ENCODE measurements at places on chromosomes 4 and X.

DNA sequence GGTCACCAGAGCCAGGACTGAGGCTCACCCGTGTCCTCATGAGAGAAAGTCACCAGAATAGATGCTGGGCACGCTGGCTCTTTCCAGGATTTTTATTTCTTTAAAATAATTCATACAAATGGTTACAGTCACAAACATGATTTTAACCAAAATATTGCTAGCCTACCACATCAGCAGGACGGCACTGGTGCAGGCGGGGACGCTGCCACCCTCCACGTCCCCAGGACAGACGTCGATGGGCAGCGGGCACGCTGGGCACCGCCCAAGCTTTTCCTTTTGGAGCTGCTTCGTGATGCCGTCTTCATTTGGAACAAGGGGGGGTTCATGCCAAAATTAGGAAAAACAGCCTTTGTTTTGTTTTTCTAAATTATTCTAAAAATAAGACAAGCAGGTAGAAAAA is 37.6 kb downstream of the CTBP1 start:
- DNase-seq, result no peak
- no peak overlapping the region for H3K27ac ChIP-seq
- no peaks in the 10 kb centered on the region for H3K27me3 ChIP-seq
- H3K4me1 ChIP-seq, result no peaks in the 10 kb centered on the region
- H3K36me3 ChIP-seq, result peaks cover 48% of the 10 kb centered on the region

DNA sequence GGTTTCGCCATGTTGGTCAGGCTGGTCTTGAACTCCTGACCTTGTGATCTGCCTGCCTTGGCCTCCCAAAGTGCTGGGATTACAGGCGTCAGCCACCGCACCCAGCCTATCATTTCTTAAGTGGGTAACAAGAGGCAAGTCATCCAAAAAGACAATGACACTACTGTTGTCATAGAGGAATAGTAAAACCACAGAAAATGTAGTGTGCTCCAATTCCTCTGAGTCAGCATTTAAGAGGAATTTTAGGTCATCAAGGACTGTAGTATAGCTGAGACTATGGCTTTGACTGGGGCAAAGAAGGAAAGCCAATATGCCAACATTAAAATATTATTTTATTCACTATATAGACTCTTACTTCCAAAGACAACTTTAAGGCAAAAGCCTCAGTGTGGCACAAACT is 48.4 kb downstream of the ATP8A1 start:
- no peak overlapping the region for H3K4me3 ChIP-seq
- H3K36me3 ChIP-seq, result no peaks in the 10 kb centered on the region
- no peaks in the 10 kb centered on the region for H3K27me3 ChIP-seq
- no peak overlapping the region for H3K27ac ChIP-seq

GRCh38 chr4:8101213-8102075 is 57.2 kb downstream of the ABLIM2 start:
- no peak for DNase-seq
- H3K36me3 ChIP-seq, result no peaks in the 10 kb centered on the region

DNA sequence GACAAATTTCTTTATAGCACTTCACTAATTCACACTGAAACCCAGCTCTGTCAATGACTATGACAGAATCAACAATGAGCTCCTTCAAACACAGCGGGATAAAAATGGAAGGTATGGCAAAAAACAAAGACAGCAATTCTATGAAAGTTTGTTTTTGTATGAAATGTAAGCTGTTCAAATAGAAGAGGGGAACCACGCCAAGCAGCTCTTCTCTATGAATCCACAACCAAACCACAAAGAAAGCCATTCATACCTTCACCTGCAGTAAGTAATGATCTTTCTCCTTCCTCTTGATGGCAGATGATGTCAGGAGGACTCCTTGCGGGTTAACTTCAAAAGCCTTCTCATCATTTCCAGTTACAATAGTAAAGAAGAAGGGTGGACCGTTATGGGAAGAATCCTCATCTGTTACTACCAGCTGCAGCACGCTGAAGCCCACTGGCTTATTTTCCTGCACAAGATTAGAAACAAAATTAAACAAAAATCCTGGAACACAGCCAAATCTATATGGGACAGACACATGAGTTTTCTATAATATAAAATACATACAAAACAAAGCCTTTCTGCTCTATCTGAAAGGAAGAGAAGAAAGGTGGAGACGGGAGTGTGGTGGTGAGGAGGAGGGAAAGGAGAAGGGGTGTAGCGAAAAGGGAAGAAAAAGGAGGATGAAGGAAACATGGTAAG is 48.9 kb upstream of the MTNR1A start:
- H3K36me3 ChIP-seq, result peaks cover 39% of the 10 kb centered on the region
- no peaks in the 10 kb centered on the region for H3K4me1 ChIP-seq
- H3K4me3 ChIP-seq, result no peak overlapping the region
- no peak for DNase-seq
- no peak overlapping the region for H3K27ac ChIP-seq
- no peaks in the 10 kb centered on the region for H3K27me3 ChIP-seq

DNA sequence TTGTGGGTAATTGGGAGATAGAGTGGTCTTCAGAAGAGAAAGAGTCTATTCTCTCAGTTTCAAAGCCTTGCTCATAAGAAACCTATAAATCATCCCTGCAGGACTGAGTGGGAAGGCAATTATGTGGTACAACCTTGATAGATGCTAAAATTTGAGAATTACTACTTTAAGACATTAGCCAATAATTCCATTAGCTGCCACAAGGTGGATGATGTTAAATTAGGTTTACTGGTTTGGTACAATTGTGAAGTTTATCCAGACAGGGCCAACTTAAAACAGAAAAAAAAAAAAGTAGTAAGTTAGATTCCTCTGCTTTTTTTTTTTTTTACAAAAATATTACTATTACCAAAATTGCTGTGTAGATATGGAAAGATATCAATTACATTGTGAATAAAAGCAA is 73.2 kb upstream of the AMOT start:
- H3K27ac ChIP-seq, result no peak overlapping the region
- no peak for DNase-seq
- H3K4me1 ChIP-seq, result no peaks in the 10 kb centered on the region
- H3K27me3 ChIP-seq, result no peaks in the 10 kb centered on the region
- H3K36me3 ChIP-seq, result no peaks in the 10 kb centered on the region

- no peaks in the 10 kb centered on the region for H3K36me3 ChIP-seq
- H3K4me1 ChIP-seq, result no peaks in the 10 kb centered on the region
- no peak overlapping the region for H3K4me3 ChIP-seq
Observed at GRCh38 chr4:140019619-140020347, 134.2 kb downstream of the MAML3 start.

DNA sequence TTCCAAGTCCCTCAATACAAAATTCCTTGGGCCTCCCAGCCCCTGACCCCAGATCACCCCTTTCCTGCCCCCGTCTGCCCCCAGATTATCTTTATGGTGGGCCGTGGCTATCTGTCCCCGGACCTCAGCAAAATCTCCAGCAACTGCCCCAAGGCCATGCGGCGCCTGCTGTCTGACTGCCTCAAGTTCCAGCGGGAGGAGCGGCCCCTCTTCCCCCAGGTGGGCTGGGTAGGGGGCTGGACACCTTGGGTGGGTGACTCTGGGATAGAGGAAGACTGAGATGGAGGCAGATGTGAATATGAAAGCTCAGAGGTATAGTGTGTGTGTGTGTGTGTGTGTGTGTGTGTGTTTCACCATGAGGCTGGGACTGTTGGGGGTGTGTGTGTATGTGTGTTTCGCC is 9.8 kb downstream of the ARAF start:
- H3K27ac ChIP-seq, result no peak overlapping the region
- H3K36me3 ChIP-seq, result peaks cover 61% of the 10 kb centered on the region
- no peak for DNase-seq
- no peak overlapping the region for H3K4me3 ChIP-seq
- H3K27me3 ChIP-seq, result no peaks in the 10 kb centered on the region

GRCh38 chrX:17822351-17822750 is 38.7 kb downstream of the RAI2 start:
- no peak overlapping the region for H3K27ac ChIP-seq
- H3K36me3 ChIP-seq, result no peaks in the 10 kb centered on the region
- no peaks in the 10 kb centered on the region for H3K4me1 ChIP-seq
- DNase-seq, result no peak

DNA sequence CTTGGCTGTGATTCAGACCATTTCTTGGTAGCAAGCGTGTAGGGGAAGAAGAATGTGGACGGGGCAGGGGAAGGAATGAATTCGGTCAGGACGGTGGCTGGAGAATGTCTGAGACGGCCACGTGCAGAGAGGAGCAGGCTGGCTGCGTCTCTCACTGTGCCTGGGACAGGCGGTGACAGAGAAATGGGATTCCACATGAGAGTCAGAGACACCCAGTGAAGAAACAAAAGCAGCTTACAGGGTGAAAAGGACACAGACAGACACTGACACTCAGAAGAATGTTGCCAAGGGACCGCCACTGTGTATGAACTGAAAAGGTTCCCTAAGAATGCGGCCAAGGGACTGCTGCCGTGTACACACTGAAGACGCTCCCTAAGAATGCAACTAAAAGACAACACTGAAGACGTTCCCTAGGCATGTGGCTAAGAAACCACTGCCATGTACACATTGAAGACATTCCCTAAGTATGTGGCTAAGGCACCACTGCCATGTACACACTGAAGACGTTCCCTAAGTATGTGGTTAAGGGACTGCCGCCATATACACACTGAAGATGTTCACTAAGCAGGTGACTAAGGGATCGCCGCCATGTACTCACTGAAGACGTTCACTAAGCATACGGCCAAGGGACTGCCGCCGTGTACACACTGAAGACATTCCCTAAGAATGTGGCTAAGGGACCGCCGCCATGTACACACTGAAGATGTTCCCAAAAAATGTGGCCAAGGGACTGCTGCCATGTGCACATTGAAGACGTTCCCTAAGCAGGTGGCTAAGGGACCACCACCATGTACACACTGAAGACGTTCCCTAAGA is 49.1 kb downstream of the DHRSX start:
- H3K4me1 ChIP-seq, result no peaks in the 10 kb centered on the region
- peak; percentile 25 for DNase-seq
- H3K36me3 ChIP-seq, result no peaks in the 10 kb centered on the region
- H3K27me3 ChIP-seq, result no peaks in the 10 kb centered on the region
- peak overlapping the region; percentile 92 for H3K27ac ChIP-seq

- no peaks in the 10 kb centered on the region for H3K27me3 ChIP-seq
- no peak overlapping the region for H3K4me3 ChIP-seq
- H3K36me3 ChIP-seq, result no peaks in the 10 kb centered on the region
- DNase-seq, result peak; percentile 86
- H3K4me1 ChIP-seq, result peaks cover 26% of the 10 kb centered on the region
- peak overlapping the region; percentile 37 for H3K27ac ChIP-seq
Observed at GRCh38 chr4:184815046-184815877, 10.5 kb downstream of the ACSL1 start.

DNA sequence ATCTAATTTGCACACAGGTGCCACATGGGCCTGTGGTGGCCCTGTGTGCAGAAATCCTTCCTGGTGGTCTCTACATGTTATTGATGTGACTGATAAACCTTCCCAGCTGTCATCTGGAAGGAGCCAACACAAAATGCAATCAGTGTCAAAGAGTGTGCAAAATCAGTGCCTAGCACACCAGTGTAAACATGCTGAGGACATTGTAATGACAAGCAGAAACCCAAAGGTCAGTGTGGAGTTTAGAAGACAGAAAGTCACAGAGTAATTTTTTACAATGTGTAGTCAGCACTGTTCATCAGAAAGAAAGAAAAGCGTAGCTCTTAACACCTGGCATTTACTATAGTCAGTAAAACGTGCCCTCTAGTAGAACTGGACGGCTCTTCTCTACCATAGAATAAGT is 50.3 kb downstream of the PHKA2 start:
- no peaks in the 10 kb centered on the region for H3K4me1 ChIP-seq

- no peak overlapping the region for H3K27ac ChIP-seq
- no peaks in the 10 kb centered on the region for H3K27me3 ChIP-seq
- H3K4me3 ChIP-seq, result no peak overlapping the region
- no peak for DNase-seq
Observed at GRCh38 chr4:453267-453666, 45.7 kb downstream of the ZNF721 start.

DNA sequence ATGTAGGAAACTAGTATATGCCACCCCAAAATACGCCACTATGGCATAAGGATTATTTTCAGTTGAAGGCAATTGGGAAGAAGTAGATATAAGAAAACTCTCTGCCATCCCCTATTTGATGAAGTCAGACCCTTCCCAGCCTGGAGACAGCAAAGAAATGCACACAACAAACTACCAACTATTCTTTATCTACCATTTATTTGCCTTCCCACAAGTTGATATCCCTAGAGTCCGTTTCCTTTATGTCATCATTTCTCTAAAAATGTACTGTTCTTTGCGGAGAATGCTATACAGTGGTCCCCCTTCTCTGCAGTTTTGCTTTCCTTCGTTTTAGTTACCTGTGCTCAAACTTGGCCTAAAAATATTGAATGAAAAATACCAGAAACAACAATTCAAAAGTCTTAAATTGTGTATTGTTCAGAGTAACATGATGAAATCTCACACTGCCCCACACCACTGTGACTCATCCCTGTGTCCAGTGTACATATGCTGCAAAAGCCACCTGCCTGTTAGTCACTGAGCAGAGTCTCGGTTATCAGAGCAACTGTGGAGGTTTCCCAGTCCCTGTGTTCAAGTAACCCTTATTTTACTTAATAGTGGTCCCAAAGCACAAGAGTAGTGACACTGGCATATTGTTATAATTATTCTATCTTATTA is 152.3 kb downstream of the WDFY3 start:
- H3K4me3 ChIP-seq, result no peak overlapping the region
- DNase-seq, result no peak
- H3K27me3 ChIP-seq, result no peaks in the 10 kb centered on the region
- no peaks in the 10 kb centered on the region for H3K4me1 ChIP-seq

- no peaks in the 10 kb centered on the region for H3K36me3 ChIP-seq
- no peak for DNase-seq
- no peak overlapping the region for H3K4me3 ChIP-seq
- H3K27me3 ChIP-seq, result no peaks in the 10 kb centered on the region
- H3K4me1 ChIP-seq, result no peaks in the 10 kb centered on the region
Observed at GRCh38 chr4:15237648-15238230, 190.1 kb upstream of the C1QTNF7 start.

DNA sequence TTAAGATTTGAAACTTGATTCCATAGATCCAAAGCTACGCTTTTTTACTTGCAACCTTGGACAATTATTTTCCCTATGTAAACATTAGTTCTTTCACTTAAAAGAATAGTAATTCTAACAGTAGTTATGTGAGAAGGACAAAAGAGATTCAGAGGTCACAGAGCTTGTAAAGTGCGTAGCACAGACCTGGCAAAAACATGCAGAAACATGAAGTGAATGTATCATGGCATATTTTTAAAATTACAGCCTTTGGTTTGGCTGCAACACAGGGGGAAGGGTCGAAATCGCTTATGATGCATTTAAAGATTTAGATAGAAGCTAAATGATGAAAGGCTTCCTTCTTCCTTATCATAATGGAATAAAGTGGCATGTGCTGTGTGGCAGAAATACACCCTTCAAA is 1068.8 kb downstream of the ARAP2 start:
- DNase-seq, result no peak
- no peaks in the 10 kb centered on the region for H3K27me3 ChIP-seq
- no peak overlapping the region for H3K4me3 ChIP-seq
- H3K4me1 ChIP-seq, result no peaks in the 10 kb centered on the region

GRCh38 chr4:19693936-19694570 is 557.7 kb upstream of the SLIT2 start:
- DNase-seq, result no peak
- H3K27ac ChIP-seq, result no peak overlapping the region
- H3K4me3 ChIP-seq, result no peak overlapping the region

GRCh38 chr4:10088135-10089010 is 28.2 kb downstream of the WDR1 start:
- H3K27ac ChIP-seq, result no peak overlapping the region
- H3K36me3 ChIP-seq, result peaks cover 100% of the 10 kb centered on the region
- no peaks in the 10 kb centered on the region for H3K4me1 ChIP-seq
- no peaks in the 10 kb centered on the region for H3K27me3 ChIP-seq

Data from K562 (cell line).